Cerebellar cortex (tissue), 1 donor: ENCODE measurements at places on chromosomes 2 and 18.

- DNase-seq: no peak
These were observed 117.1 kb downstream of the KCNS3 start for GRCh38 chr2:17995593-17995992.

- DNase-seq: no peak
These were observed 115.0 kb downstream of the CELF4 start for GRCh38 chr18:37450434-37451132.

- DNase-seq: no peak
These were observed 54.7 kb downstream of the MDH1 start for GRCh38 chr2:63643486-63643885.

DNA sequence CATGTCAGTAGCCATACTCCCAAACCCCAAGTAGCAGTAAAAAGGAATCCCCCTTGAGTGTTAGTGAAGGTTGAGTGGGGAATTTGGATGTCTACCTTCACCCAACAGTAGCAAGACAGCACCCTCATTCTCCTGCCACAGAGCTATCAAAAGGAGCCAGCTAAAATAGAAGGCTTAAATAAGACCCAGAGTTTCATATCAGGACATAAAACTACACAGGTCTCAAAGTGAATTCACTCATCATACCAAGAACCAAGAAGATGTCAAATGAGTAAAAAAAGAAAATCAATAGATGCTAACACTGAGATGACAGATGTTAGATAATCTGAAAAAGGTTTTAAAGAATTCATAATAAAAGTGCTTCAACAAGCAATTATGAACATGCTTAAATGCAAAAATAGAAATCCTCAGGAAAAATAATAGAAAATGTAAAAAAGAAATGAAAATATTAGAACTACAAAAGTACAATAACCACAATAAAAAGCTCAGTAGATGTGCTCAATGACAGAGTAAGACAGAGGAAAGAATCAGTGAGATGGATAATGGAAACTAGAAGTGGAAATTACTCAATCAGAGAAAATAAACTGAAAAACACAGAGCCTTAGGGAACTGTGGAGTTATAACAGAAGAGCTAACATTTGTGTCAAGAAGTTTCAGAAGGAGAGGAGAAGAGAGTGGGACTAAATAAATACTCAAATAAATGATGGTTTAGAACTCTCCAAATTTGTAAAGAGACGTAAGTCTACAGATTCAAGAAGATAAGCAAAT lies 90.5 kb downstream of the EDAR start:
- DNase-seq: no peak

- DNase-seq: peak; percentile 7
These were observed 26.9 kb upstream of the INSIG2 start for GRCh38 chr2:118061135-118061955.

- no peak for DNase-seq
These were observed 86.0 kb downstream of the DGKD start for GRCh38 chr2:233440314-233440713.

GRCh38 chr18:45227001-45227742 lies 388.1 kb upstream of the SLC14A2 start:
- no peak for DNase-seq

- no peak for DNase-seq
These were observed 191.5 kb upstream of the PARD3B start for GRCh38 chr2:204353823-204354222.

DNA sequence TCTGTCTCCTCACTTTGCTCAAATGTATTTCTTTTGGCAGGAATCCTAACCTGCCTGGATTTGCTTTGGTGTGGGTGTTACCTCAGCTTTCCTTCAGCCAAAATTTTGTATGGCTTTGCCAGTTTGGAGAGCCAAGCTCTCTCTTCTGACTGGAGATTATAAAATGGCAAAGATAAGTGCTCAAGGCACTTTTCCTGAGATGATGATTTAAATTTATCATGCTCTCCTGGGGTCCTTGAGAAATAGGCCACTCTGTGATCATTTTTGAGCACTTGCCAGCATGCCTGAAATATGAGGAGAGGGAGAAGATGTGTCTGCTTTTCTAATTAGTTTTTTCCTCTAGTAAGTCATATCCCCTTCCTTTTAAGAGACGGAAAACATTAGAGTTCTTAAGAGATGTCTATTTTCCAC lies 683.0 kb downstream of the SLC4A3 start:
- DNase-seq: no peak

DNA sequence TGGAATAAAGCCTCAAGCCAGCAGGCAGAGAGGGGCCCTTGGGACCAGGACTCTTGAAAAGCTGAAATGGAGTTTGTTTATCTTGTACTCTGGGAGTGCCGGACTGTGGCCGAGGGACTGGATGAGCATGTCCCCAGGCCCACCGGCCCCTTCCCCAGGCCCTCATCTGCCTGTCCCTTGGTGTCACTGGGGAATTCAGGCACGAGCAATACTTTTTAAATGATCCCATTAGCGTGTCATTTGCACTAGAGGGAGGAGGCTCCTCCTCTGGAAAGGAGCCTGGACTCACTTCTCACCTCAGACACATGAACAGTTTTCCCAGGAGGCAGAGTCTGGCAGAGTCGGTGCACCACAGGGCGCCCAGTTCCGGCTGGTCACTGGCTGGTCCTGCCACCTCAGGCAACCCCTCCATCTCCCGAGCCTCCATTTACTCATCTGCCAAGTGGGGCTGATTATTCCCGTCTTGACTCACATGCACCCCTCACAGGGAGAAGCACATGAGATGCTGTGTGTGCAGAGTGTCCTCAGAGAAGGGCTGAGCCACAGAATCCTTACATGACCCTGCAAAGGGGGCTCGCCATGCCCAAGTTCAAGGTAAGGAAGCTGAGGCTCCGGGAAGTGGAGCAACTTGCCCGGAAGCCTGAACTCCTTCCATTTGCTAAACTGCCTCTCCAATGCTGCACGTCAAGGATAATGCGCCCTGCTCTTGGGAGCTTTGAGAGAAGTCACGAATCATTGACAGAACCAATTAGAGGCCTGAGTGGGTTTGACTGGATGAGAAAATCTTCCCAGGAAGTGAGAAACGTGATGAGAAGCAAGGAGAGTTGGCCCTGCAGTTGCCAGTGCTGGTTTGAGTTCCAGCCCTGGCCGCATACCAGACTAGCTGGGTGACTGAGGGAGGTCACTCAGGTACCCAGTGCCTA lies 26.7 kb downstream of the CIB4 start:
- no peak for DNase-seq

- no peak for DNase-seq
These were observed 390.0 kb downstream of the MEIS1 start for GRCh38 chr2:66824926-66825325.

DNA sequence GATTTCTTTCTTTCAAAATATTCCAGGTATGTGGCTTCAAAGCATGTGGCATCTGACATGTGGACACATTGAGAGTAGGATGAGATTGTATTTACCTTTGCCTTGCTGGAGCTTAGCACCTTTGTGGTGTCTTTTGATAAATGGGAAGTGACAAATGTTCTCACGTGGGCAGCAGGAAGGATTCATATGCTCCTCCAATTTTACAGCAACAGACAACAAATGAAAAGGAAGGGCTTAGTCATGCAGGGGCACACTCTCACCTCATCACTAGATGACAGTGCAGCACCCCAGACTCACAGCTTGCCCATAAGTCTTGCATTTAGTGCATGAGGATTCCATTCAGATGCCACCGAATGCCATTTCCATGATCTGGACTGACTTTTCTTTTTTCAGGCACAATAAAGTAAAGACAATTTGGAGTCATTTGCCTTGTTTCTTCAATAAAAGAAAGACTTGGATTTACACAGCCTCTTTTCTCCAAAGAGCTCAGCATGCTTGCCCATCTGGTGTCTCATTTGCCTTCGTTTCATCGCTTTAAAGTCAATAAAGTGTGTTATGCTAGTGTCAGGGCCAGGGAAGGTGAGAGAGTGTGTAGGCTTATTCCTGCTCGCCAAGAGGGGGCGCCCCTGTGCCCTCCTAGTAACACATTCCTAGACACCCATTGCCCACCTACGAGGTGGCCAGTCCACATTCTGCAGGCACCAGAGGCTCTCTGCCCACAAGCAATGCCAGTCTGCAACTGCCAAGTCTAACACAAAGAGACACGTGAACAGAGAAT lies 39.6 kb upstream of the DAPL1 start:
- DNase-seq: no peak

- no peak for DNase-seq
These were observed 495.4 kb upstream of the PIK3C3 start for GRCh38 chr18:41459656-41460055.

- DNase-seq: no peak
These were observed 8.2 kb downstream of the CDH2 start for GRCh38 chr18:28168725-28169124.

DNA sequence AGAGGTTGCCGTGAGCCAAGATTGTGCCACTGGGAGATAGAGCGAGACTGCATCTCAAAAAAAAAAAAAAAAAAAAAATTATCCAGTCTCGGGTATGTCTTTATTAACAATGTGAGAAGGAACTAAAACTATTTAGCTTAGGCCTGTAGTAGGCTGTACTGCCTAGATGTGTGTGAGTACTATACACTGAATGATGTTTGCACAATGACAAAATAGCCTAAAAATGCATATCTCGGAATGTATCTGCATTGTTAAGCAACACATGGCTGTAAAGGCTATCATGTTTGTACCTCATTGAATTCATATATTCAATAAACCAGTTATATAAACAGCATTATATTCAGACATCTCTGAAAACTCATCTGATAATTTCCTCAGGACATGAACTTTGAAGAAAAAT lies 191.2 kb upstream of the SESTD1 start:
- no peak for DNase-seq

DNA sequence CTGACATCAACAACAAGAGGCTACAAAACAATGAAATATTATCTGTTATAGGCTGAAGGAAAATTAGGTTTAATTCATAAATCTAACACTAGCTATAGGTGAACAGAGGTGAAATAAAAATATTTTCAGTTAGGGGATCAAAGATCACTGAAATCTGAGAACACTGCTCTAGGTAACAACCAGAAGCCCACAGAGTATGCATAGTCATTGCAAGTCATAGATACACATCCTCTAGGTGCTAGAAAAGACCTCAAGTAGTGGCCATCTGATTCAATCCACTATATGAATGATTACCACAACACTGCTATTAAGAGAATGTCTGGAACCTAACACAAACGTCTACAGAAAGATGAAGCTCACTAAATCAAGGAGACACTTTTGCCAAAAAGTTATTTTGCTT lies 264.6 kb upstream of the CYP26B1 start:
- no peak for DNase-seq

- no peak for DNase-seq
These were observed 376.3 kb upstream of the UBE2E3 start for GRCh38 chr2:180604077-180604476.

GRCh38 chr2:10047616-10048500 lies 4.5 kb downstream of the KLF11 start:
- DNase-seq: no peak

DNA sequence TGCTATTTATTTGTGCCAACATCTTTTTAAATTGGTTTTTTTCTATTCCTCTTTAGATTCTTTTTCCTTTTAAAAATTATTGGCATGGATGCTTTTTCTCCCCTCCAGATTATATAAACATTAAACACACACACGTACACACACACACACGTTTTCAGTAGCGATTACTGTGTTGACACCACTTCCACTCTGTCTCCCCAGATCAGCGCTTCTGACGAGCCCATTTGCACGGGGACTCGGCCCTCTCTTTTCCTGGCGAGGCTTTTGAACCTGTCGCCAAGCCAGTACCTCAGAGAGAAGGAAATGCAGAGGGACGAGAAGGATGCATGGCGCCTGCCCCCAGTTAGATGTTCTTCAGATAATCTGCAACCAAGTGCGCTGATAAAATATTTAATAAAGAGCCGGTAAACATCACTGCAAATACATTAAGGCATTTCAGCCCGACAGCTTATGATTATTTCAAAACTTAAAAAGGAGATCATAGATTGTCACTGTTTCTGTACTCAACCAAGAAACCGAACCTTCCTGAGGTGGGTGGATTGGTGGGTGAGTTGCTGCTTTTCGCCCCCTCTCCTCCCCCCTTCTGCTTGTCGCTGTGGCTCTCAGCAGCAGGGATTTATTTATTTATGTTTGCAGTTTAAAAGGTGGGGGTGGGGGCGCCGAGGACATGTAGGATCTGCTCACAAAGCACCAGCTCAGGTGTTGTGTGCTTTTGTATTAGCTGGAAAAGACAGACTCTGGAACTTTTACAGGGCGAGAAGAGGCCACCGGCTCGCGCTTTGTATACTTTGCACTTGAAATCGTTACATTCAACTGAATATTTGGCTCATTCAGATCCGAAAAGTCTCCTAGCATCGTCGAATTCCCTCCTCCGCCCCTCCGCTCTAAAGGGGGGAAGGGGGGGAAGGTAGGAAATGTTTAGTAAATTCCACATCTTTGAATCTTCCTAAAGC lies 787 bp upstream of the TBR1 start:
- DNase-seq: peak; percentile 14

GRCh38 chr2:144927429-144927828 lies 407.5 kb upstream of the ZEB2 start:
- no peak for DNase-seq

DNA sequence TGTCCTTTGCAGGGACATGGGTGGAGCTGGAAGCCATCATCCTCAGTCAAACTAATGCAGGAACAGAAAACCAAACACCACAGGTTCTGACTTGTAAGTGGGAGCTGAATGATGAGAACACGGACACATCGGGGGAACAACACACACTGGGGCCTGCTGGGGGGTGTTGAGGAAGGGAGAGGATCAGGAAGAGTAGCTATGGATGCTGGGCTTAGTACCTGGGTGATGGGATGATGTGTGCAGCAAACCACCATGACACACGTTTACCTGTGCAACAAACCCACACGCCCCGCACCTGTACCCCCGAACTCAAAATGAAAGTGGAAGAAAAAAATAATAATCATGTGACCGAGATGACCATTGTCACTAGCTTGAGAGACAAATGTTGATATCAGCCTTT lies 114.7 kb downstream of the NDUFA10 start:
- no peak for DNase-seq

GRCh38 chr18:57900906-57901435 lies 97.9 kb upstream of the ATP8B1 start:
- DNase-seq: no peak
